ENCODE measurements at places on chromosomes 5 and 9.

DNA sequence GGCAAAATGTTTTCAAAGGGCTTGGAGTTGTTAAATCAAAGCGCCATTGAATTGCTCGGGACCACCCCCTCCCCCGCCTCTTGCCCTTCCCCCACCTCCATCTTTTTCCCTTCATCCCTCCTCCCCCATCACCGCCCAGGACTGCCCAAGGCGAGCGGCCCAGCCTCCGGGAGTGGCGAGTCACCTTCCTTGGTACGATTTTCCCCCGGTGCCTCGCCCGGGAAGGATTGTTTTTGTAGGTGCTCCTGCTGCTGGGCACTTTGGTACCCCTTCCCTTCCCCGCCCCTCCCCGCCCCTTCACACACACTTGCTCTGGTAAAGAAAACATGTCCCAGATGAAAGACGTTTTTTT lies 61.2 kb downstream of the TMEM174 start:
- DNase-seq: no peak

GRCh38 chr5:137822984-137823383 lies 44.7 kb upstream of the MYOT start:
- no peak for DNase-seq

- DNase-seq: peak; percentile 52
These were observed 18.3 kb upstream of the TERT start for GRCh38 chr5:1312993-1313833.

GRCh38 chr5:24161559-24161958 lies 483.2 kb downstream of the CDH10 start:
- DNase-seq: no peak

DNA sequence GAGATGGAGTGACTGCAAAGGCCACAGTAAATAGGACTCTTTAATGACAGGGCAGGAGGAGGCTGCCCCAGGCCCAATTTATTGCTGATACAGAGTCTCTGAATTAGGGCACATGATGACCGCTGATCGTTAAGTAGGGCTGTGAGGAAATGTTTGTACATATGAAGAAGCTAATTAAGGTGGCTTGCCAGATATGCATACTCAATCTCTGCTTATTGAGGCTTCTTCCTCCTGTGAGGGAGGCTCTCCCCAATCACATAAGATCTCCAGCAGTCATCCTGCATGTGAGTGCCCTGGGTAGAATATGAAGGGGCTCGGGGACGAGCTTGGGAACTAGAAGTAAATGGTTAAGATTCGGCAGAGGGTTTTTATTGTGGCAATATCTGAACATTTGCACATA lies 8.2 kb upstream of the CD180 start:
- no peak for DNase-seq

Data from CD4-positive, alpha-beta T cell treated with Interleukin-15 for 4 hours (primary cell).